ENCODE measurements at places on chromosomes 1 and 21. TPM values are rescaled to one million over a fixed set of nuclear protein-coding genes. Genes with fewer than 3 reads are reported as not detected.

TBX19 gene
- 1.1 TPM for polyA plus RNA-seq

PGBD5 gene
- polyA plus RNA-seq: 0.23 TPM

CIART gene
- 7.0 TPM for polyA plus RNA-seq

SPRR1A gene
- polyA plus RNA-seq: not detected

- no peaks in the 10 kb centered on the region for H3K27me3 ChIP-seq
- peaks cover 18% of the 10 kb centered on the region for H3K4me1 ChIP-seq
- no peak overlapping the region for H3K27ac ChIP-seq
- H3K36me3 ChIP-seq: no peaks in the 10 kb centered on the region
Measured at GRCh38 chr1:204442376-204443259, 31.0 kb upstream of the PPP1R15B start.

GRCh38 chr1:36743286-36744005 lies 260.7 kb upstream of the CSF3R start:
- H3K4me1 ChIP-seq: no peaks in the 10 kb centered on the region
- H3K27me3 ChIP-seq: no peaks in the 10 kb centered on the region
- no peak for DNase-seq
- H3K27ac ChIP-seq: no peak overlapping the region
